ENCODE measurements at places on chromosomes 16 and 17. TPM values are rescaled to one million over a fixed set of nuclear protein-coding genes. Genes with fewer than 3 reads are reported as not detected.

DNA sequence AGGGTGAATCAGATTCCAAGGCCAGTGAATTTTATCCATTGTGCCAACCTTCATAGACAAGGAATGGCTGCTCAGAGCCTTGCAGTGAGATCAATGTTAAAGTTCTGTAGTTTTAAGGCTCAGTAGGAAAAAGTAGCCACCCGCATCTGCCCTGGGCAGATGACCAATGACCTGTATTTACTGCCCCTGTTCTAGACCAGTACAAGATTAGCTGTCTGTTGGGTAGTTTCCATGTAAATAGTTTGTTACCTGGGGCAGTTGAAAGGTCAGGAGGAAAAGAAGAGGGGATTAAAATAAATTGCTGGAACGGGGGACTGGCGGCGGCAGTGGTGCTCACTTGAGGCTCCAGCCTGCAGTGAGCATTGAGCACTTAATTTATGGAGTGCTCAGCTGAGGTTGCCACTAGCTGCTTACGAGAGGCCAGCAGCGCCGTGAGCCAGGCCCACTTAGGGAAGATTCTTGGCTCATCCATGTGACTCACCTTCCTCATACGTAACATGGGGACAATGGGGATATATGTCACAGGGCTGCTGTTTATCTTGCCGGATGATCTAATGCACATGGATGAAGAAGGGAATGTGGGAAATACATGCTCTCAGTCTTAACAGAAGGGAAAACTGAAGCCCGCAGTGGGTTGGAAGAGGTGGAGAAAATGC, 10.7 kb upstream of the NOS2 start:
- H3K27me3 ChIP-seq: no peaks in the 10 kb centered on the region
- DNase-seq: no peak
- H3K4me3 ChIP-seq: no peak overlapping the region
- no peaks in the 10 kb centered on the region for H3K36me3 ChIP-seq
- H3K4me1 ChIP-seq: peaks cover 2% of the 10 kb centered on the region
- no peak overlapping the region for H3K27ac ChIP-seq

DNA sequence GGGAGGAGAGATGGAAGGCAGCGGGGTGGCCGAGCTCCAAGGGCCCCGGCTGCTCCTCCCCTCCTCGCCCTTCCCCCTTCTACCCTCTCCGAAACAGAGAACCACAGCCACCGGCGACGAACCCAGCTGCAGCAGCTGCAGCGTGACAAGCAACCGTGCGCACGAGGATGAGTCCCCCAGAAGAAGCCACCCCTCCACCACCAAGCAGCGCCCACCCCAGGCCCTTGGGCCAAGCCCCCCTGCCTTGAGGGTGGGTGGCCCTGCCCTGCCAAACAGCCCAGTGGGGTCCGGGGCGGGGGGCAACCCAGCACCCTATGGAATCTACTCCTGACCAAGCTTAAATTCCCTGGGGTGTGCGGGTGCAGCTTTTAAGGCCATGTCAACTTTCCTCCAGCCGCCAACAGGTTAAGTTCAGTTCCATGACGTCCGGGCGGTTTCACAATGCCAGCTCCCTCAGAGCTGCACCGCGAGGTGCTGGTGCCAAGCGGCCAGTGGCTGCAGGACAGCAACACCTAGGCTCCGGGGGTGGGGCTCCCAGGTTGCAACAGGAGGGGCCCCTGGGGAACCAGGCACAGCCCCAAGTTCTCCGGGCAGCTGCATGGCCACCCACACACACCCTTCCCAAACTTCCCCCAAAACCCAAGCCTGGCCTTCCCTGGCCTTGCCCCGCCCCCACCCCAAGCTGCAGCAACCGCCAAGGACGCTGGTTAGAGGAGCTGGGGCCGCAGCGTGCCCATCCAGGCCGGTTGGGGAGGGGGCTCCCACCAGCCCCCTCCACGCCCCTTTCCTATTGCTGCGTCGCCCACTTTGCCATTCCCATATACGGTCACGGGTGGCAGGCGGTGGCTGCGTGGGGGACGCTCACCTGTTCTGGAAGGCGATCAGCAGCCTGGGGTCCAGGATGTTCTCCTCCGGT, 2.0 kb downstream of the CBX4 start:
- H3K4me3 ChIP-seq: peak overlapping the region; percentile 90
- peaks cover 54% of the 10 kb centered on the region for H3K4me1 ChIP-seq
- peaks cover 19% of the 10 kb centered on the region for H3K36me3 ChIP-seq
- H3K27ac ChIP-seq: no peak overlapping the region
- DNase-seq: no peak

GRCh38 chr16:71249399-71249798, 18.9 kb upstream of the HYDIN start:
- H3K36me3 ChIP-seq: no peaks in the 10 kb centered on the region
- no peaks in the 10 kb centered on the region for H3K4me1 ChIP-seq
- no peak for DNase-seq
- no peak overlapping the region for H3K27ac ChIP-seq
- H3K4me3 ChIP-seq: no peak overlapping the region

DNA sequence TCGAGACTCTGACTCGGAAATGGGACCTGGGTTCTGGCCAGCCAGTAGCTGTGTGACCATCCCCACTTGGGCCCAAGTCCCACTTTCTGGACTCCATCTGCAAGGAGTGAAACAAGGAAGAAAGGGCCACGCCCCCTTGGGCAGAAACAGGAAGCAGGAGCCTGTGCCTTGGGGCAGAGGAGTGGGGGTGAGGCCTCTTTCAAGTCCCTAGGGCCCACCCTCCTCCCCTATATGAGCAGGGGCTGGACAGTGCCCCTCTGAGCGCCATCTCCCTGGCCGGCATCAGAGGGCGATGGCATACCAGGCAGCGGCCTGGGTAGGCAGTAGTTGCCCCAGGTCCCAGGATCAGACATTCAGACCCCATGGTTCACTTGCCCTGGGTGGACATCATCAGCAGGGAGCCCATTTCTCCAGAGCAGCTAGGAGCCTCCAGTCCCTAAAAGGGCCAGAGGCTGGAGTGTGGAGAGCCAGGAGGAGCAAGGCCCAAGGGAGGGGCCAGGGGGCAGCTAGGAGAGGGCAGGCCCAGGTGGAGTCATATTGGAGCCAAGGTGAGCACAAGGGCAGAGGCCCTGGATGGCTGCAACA, 7.1 kb downstream of the BCAR1 start:
- peaks cover 11% of the 10 kb centered on the region for H3K36me3 ChIP-seq
- H3K27ac ChIP-seq: peak overlapping the region; percentile 96
- peak overlapping the region; percentile 59 for H3K4me3 ChIP-seq

DNA sequence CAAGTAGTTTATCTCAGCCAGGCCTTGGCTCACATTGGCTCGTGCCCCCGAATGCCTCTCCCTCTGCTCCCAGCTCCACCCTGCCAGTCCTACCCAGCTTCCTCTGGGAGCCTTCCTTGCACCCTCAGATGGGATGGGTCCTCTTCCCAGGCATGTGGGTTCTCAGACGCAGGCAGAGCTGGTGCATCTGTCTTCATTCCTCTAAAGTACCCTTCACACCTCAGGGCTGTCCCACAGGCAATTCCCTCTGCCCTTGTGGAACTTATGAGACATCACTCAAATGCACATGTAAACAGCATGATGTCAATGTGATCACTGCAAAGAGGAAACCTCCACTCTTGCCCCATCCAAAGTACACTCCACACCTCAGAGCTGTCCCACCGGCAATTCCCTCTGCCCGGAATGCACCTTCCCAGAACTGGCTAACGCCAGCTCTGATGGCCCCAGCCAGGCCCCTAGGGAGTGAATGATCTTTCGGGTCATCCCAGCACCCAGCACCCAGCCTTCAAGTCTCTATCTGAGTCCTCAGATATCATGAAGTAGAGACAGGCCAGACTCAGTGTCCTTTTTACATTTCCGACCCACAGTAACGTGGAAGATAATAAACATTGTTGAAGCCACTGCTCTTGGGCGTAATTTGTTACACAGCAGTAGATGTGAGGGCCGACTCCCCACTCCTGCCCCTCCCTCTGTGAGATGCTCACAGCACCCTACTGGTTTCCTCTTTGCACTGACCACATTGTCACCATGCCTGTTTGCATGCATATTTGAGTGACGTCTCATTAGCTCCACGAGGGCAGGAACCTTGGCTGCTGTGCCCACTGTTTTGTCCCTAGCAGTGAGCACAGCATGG, 85.4 kb downstream of the N4BP1 start:
- H3K36me3 ChIP-seq: no peaks in the 10 kb centered on the region
- H3K27ac ChIP-seq: no peak overlapping the region
- no peaks in the 10 kb centered on the region for H3K4me1 ChIP-seq
- no peak overlapping the region for H3K4me3 ChIP-seq
- no peaks in the 10 kb centered on the region for H3K27me3 ChIP-seq

DNA sequence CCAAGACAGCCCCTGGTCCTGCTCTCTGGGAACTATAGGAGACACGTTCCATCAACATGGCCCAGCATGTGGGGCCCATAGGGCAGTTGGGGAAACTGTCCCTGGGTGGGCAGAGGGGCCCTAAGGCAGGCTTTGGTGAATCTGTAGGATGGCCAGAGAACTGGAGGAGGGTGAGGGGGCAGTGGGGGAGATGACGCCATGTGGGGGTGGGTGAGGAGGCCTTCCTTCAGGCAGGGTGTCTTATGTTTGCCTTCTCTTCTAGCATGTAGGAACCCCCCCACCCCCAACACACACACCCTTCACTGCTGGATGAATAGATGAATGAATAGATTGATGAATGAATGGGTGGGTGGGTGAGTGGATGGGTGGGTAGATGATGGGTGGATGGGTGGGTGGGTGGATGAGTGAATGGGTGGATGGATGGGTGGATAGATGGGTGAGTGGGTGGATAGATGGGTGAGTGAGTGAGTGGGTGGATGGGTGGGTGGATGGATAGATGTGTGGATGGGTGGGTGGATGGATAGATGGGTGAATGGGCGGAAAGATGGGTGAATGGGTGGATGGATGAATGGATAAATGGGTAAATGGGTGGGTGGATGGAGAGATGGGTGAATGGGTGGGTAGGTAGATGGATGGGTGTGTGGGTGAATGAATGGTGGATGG, 2.5 kb upstream of the CBFA2T3 start:
- DNase-seq: no peak
- H3K4me3 ChIP-seq: no peak overlapping the region
- H3K36me3 ChIP-seq: no peaks in the 10 kb centered on the region
- H3K27me3 ChIP-seq: no peaks in the 10 kb centered on the region
- H3K4me1 ChIP-seq: no peaks in the 10 kb centered on the region

DNA sequence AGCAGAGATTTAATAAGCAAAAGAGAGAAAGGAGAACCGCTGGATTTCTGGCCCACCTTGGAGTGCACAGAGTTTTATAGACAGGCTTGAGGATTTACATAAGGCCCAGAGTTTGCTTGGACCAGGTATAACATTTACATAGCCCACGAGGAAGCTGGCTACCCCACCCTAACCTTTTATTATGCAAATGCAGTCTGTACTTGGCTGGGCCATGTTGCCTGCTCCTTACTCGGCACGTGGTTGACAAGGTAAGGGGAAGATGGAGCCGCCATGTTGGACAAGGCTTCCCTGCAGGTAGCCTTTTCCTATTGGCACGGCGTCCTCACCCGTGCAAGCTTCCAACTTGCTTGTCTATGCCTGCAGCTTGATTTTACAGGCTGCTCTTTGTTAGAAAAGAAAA, 35.2 kb upstream of the HS3ST3A1 start:
- no peaks in the 10 kb centered on the region for H3K36me3 ChIP-seq
- H3K27ac ChIP-seq: no peak overlapping the region
- no peak overlapping the region for H3K4me3 ChIP-seq
- no peak for DNase-seq

GRCh38 chr16:69348222-69348621, 3.4 kb downstream of the TMED6 start:
- DNase-seq: no peak
- H3K4me1 ChIP-seq: no peaks in the 10 kb centered on the region
- peaks cover 6% of the 10 kb centered on the region for H3K36me3 ChIP-seq
- H3K4me3 ChIP-seq: no peak overlapping the region
- H3K27me3 ChIP-seq: no peaks in the 10 kb centered on the region

DNA sequence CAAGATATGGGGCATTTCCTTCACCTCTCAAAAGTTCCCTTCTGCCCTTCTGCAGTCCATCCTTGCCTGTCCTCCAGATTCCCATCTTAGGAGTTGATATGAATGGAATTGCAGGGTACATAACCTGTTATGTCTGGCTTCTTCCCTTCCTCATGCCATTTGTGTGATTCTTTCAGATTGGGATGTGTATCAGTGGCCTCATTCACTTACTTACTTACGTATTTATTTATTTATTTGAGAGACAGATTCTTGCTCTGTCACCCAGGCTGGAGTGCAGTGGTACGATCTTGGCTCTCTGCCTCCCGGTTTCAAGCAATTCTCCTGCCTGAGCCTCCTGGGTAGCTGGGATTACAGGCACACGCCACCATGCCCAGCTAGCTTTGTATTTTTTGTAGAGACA, 6.2 kb upstream of the TMEM94 start:
- no peaks in the 10 kb centered on the region for H3K36me3 ChIP-seq
- no peak overlapping the region for H3K27ac ChIP-seq
- DNase-seq: no peak
- H3K4me3 ChIP-seq: no peak overlapping the region
- H3K4me1 ChIP-seq: no peaks in the 10 kb centered on the region

DNA sequence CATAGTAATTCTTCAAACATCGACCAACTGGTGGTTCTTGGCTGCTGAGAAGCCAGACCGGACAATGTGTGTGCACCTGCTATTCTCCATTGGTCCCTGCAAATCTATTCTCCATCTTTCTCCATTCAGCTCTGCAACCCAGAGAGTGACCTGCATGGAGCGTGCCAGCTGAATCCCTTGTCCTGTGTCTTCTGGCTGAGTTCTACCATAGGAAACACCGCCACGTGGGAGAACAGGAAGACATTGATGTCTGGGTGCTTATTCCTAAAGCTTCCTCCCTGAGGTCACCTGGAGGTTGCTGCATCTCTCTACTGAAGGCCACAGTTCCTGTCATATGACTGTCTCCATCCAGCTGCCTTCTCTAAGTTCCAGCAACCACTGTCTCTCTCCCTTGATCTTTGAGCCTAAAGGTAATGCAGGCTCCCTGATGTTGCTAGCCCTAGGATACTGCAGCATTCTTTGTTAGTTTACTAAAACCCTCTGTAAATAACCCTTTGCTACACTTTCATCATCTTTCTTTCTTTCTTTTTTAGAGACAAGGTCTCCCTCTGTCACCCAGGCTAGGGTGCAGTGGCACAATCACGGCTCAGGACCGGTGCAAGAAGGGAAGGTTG, 10.6 kb upstream of the SMG1 start:
- no peak overlapping the region for H3K27ac ChIP-seq
- peaks cover 16% of the 10 kb centered on the region for H3K4me1 ChIP-seq
- H3K4me3 ChIP-seq: no peak overlapping the region
- no peaks in the 10 kb centered on the region for H3K27me3 ChIP-seq
- H3K36me3 ChIP-seq: no peaks in the 10 kb centered on the region

GRCh38 chr16:66382966-66383299, 16.4 kb downstream of the CDH5 start:
- H3K27ac ChIP-seq: no peak overlapping the region
- no peak for DNase-seq
- no peaks in the 10 kb centered on the region for H3K27me3 ChIP-seq
- H3K4me1 ChIP-seq: no peaks in the 10 kb centered on the region

The UNC45B gene
- not detected for total RNA-seq

The RAP1GAP2 gene
- total RNA-seq: 10.0 TPM

The MYL11 gene
- total RNA-seq: 0.81 TPM

The KRTAP1-1 gene
- total RNA-seq: not detected

The RAB37 gene
- total RNA-seq: 2.2 TPM

The GLG1 gene
- 218 TPM for total RNA-seq
